ENCODE measurements at places on chromosomes 1 and 21.

DNA sequence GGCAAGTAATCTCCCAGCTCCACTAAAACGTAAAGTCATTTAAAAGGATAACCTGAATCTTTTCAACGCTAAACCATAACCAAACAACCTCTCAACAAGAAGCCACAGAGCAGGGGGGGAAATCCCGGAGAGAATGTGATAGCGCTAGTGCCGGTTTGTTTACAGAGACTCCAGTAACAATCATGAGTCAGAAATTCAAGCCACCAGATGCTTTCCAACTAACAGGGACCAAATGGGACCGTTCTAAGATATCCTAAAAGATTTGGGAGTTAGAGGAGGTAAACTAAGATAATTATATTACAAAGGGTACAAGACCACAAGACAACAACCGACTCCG is 825 bp downstream of the DCAF8 start:
- peak; percentile 78 for DNase-seq

DNA sequence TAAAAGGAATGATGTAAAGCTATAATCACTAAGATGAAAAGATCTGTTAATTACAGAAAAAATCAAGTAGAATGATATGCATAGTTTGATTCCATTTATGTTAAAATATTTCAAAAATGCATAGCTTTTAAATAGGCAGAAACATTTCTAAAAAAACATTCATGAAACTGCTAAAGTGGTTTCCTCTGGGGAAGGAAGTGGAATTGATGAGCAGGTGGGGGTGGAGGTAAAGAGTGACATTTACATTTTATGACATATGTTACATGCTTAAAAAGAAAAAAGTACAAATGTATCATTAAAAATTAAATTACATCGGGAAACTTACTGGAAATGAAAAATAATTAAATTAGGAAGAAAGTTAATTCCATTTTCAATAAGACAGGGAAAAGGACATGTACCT is 42.8 kb upstream of the JAK1 start:
- no peak for DNase-seq

- no peak for DNase-seq
Observed at GRCh38 chr1:31625561-31626222, 8.2 kb downstream of the HCRTR1 start.

DNA sequence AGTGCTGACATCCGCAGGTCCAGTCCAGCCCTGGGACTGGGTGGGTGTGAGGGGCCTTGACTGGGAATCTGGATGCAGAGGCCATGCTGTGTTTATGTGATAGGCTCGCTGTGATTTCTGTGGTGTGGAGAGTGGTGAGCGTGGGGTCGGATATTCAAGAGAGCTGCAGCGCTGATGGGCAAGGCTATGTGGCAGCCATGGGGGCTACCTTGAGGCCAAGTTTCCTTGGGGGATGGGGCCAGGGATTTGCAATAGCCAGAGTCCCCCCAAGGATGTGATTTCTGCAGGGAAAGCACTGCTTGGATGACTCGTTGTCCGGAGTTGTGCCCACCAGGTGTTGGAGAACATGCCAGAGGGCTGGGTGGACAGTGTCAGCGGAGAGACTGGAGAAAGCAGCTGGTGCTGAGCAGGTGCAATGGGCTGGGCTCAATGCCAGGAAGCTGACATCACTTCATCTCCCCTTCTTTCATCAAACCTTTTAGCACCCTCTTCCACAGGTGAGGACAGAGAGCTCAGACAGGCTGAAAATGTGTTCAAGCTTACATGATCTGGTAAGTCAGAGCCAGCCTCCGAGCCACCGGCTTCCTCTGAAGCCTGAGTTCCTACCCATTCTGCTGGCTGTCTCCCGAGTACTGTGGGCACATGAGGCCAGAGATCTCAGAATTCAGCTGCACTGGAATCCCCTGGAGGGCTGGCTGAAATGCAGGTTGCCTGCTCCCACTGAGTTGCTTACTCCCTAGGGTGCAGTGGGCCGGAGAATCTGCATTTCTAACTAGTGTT is 132.9 kb downstream of the RHOU start:
- peak; percentile 92 for DNase-seq

DNA sequence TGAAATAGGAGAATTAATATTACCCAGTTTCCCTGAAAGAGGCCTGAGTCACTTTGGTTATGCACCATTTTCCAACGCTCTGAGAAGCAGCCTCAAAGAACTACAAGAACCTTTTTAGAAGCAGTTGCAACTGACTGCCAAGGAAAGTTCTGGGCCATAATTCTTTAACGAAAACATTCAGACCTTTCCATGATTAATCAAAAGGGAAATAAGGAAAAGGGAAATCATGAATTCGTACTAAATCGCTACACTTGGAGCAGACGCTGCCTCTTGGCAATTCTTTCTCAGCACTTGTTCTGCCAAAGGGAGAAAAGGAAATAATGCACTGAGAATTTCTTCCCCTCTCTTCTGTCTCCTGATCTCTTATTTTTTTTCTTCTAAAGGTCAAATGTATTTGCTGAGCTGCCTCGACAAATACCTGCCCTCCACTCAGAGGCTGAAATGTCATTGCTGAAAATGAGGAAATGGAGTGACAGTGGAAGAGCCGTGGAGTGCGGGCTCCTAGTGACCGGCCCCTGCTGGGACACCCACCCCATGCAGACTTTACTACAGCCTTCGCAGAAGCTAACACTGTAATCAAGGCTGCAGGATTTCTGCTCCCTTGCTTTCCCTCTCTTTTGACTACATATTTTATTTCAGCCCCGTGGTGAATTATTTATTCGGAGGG is 67.9 kb upstream of the GALNT2 start:
- DNase-seq: no peak

All from NCI-H1092 treated with DMSO at 0.1 percent for 48 hours (cell line).